PC-3 (cell line): ENCODE measurements at places on chromosomes 5 and 9. TPM values are rescaled to one million over a fixed set of nuclear protein-coding genes. Genes with fewer than 3 reads are reported as not detected.

DNA sequence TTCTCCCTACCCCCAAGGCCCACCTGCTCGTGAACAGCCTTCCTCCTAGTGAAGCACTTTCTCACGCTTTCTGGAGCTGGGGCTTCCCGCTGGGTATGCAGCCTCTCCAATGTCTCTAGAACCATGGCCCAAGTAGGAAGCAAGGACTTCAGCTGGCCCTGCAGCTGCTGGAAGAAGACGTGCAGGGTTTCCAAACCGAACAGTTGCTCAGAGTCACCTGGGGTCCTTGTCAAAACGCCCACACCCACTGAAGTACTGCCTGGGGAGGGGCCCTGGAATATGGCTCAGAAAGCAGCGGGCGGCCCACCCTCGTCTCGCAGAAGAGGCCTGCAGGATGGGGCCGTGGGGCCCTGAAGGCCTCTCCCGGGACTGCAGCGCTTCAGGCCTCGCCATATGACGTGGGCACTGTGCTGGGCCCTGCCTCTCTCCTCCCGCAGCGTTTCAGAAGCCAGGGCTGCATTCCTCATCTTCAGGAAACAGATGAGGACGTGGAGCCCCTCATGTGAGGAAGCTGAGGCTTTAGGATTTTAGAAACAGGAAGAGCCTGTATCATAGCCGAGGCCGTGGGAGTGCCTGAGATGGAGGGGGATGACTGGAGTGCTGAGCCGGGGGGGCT, 116.0 kb upstream of the LMX1B start:
- no peaks in the 10 kb centered on the region for H3K36me3 ChIP-seq
- H3K27ac ChIP-seq = no peak overlapping the region
- H3K27me3 ChIP-seq = no peaks in the 10 kb centered on the region

GRCh38 chr9:95773053-95773418, 102.5 kb upstream of the ERCC6L2 start:
- H3K4me3 ChIP-seq = no peak overlapping the region
- H3K27ac ChIP-seq = no peak overlapping the region
- DNase-seq = no peak
- no peaks in the 10 kb centered on the region for H3K4me1 ChIP-seq
- no peaks in the 10 kb centered on the region for H3K27me3 ChIP-seq
- no peaks in the 10 kb centered on the region for H3K36me3 ChIP-seq

DNA sequence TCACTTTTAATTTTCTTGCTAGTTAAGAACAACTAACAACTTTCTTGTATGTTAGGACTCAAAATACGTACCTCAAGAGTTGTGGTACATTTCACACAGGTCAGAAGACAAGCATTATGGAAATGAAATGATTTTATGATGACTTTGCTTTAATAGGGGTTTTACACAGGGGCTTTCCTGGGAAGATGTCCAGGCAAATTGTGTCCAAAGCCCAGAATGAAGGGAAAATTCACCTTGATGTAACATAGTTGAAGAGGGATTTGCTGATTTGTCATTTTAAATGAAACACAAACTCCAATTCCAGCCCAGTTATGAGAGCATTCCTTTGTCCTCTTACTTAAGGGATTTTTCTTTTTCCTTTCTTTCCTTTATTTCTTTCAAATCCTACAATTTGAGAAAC, 89.2 kb downstream of the ARL15 start:
- no peak for DNase-seq
- no peaks in the 10 kb centered on the region for H3K27me3 ChIP-seq
- H3K27ac ChIP-seq = no peak overlapping the region
- H3K4me3 ChIP-seq = no peak overlapping the region

DNA sequence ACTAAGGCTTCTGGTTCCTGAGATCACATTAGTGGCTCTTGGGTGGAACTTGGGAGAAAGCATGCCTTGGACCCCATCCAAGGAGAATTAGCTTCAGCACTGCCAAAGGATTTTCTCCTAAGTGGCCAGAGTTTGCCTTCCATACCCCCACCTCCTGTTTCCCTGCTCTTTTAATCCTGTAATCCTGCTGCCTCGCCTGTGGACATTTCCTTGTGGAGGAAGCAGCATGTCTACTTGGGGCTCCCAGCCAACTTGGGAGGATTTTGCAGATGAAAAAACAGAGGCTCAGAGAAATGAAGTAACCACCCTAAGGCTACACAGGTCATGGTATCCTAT, 1.6 kb downstream of the ARSI start:
- peaks cover 20% of the 10 kb centered on the region for H3K4me1 ChIP-seq
- H3K4me3 ChIP-seq = no peak overlapping the region
- no peaks in the 10 kb centered on the region for H3K36me3 ChIP-seq
- H3K27ac ChIP-seq = no peak overlapping the region
- no peak for DNase-seq

GRCh38 chr5:54443270-54443669, 12.2 kb upstream of the HSPB3 start:
- DNase-seq = peak; percentile 41
- no peaks in the 10 kb centered on the region for H3K4me1 ChIP-seq
- H3K4me3 ChIP-seq = no peak overlapping the region
- no peak overlapping the region for H3K27ac ChIP-seq

GRCh38 chr5:137231540-137231939, 267.6 kb downstream of the SPOCK1 start:
- H3K4me3 ChIP-seq = no peak overlapping the region
- H3K27ac ChIP-seq = 0 out of 2 replicates have a peak overlapping the region, but pooled peaks have one; percentile 2
- H3K4me1 ChIP-seq = peaks cover 36% of the 10 kb centered on the region
- DNase-seq = peak; percentile 69
- H3K27me3 ChIP-seq = no peaks in the 10 kb centered on the region

DNA sequence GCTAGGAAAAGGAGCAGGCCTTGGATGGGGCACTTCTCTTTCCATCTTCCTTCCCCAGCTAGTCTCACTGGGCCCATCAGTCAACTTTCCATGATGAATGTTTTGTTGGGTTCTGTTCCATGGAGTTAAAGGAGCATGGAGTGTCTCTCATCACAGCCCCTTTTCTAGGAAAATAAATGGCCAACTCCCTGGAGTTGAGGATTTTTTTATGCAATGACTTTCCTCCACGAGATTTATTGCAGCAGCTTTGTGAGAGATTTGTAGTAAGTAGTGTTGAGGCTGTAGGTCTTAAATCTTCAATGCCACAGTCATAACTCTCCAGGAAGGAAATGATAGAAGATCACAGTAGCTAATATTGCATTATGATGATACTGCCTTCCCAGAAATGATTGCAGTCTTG, 45.6 kb upstream of the SLC44A1 start:
- no peak for DNase-seq
- H3K4me3 ChIP-seq = no peak overlapping the region
- no peaks in the 10 kb centered on the region for H3K27me3 ChIP-seq
- H3K27ac ChIP-seq = no peak overlapping the region
- no peaks in the 10 kb centered on the region for H3K4me1 ChIP-seq

DNA sequence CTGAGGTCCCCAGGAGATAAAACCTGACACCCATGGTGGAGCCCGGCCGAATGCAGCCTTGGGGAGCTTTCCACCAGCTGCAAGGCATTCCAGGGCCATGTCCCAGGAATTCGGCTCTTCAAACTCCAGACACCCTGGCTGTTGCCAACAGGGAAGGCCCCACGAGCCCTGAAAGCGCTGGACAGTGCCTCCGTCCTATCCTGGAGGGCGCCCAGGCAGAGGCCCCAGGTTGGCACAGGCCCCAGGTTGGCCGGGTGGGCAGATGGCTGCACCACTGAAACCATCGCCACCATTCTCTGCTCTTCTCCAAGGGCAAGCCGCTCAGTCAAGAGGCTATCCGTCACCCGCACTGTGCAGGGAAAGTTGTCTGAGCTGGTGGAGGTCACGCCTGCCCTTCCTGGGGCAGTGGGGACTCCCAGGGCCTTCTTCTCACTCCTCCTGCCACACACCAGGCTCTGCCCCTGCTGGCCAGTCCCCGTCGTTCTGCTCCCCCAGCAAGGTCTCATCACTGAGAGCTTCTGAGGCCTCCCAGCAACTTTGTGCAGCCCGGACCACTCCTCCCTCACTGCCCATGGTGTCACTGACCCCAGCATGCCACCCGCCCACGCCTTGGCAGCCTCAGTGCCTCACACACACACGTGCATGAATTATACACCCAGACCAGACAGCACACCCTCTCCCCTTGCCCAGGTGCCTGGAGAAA, 21.2 kb downstream of the SLC6A3 start:
- H3K4me1 ChIP-seq = no peaks in the 10 kb centered on the region
- no peaks in the 10 kb centered on the region for H3K36me3 ChIP-seq
- DNase-seq = no peak
- H3K27ac ChIP-seq = no peak overlapping the region
- no peaks in the 10 kb centered on the region for H3K27me3 ChIP-seq

- no peak overlapping the region for H3K27ac ChIP-seq
- DNase-seq = no peak
- H3K27me3 ChIP-seq = no peaks in the 10 kb centered on the region
- no peaks in the 10 kb centered on the region for H3K4me1 ChIP-seq
- no peak overlapping the region for H3K4me3 ChIP-seq
Measured at GRCh38 chr9:93194221-93194625, 10.3 kb downstream of the WNK2 start.

DNA sequence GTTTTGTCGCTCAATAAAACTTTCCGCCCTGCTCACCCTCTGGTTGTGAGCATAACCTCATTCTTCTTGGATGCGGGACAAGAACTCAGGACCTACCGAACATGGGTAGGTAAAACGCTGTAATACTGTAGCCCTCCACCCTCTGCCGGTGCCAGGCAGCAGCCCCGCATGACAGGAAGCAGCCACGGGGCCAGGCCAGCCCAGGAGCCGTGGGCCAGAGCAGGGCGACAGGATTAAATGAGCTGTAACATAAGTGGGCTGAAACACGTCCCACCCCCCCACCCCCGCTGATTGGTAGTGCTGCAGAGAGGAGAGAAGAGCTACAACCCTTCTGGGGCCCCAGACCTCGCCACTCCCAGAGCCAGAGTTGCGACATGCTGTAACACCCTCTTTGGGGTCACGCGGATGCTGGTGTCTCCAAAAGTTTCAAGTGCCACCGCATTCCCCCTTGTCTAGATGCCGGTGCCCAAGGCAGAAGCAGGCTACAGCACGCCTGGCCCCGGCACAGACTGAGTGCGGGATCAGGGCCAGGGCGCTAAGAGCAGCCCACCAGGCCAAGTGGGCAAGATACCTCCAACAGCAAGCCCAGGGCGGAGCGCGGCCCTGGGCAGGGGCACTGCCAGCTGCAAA, 81.8 kb downstream of the FBXW11 start:
- no peak for DNase-seq
- no peak overlapping the region for H3K27ac ChIP-seq
- no peaks in the 10 kb centered on the region for H3K4me1 ChIP-seq
- no peaks in the 10 kb centered on the region for H3K36me3 ChIP-seq
- no peaks in the 10 kb centered on the region for H3K27me3 ChIP-seq

GRCh38 chr5:149632311-149633251, 51.3 kb downstream of the ARHGEF37 start:
- DNase-seq = peak; percentile 72
- H3K4me1 ChIP-seq = peaks cover 29% of the 10 kb centered on the region
- peak overlapping the region; percentile 71 for H3K27ac ChIP-seq
- no peaks in the 10 kb centered on the region for H3K27me3 ChIP-seq

- DNase-seq = no peak
- H3K36me3 ChIP-seq = no peaks in the 10 kb centered on the region
- no peak overlapping the region for H3K27ac ChIP-seq
Measured at GRCh38 chr9:1591310-1591709, 423.8 kb upstream of the SMARCA2 start.

GRCh38 chr5:142864290-142865260, 94.4 kb downstream of the ARHGAP26 start:
- no peak overlapping the region for H3K4me3 ChIP-seq
- no peak for DNase-seq
- H3K4me1 ChIP-seq = peaks cover 13% of the 10 kb centered on the region
- H3K27me3 ChIP-seq = no peaks in the 10 kb centered on the region
- no peaks in the 10 kb centered on the region for H3K36me3 ChIP-seq
- no peak overlapping the region for H3K27ac ChIP-seq

DNA sequence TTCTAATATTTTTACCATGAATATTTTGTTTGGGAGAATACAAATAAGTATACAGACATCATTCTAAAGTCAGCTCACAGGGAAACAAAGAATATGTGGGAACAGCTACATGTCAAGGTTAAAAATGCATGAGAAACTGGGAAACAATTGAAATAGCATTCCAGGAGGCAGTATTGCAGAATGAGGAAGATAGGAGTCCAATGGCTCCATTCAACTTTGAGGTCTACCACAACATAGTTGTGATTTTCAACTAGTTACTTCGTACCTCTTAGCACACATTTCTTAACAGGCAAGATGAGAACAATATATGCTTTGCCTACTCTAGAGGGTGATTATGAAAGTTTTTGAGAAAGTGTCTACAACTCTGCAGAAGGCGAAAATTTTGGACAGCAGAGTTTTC, 35.2 kb upstream of the CAST start:
- H3K4me3 ChIP-seq = no peak overlapping the region
- no peaks in the 10 kb centered on the region for H3K36me3 ChIP-seq
- DNase-seq = peak; percentile 7
- H3K4me1 ChIP-seq = peaks cover 49% of the 10 kb centered on the region
- no peaks in the 10 kb centered on the region for H3K27me3 ChIP-seq

GRCh38 chr5:38347040-38347763, 88.8 kb downstream of the EGFLAM start:
- DNase-seq = peak; percentile 20
- H3K4me1 ChIP-seq = no peaks in the 10 kb centered on the region
- H3K4me3 ChIP-seq = no peak overlapping the region

DNA sequence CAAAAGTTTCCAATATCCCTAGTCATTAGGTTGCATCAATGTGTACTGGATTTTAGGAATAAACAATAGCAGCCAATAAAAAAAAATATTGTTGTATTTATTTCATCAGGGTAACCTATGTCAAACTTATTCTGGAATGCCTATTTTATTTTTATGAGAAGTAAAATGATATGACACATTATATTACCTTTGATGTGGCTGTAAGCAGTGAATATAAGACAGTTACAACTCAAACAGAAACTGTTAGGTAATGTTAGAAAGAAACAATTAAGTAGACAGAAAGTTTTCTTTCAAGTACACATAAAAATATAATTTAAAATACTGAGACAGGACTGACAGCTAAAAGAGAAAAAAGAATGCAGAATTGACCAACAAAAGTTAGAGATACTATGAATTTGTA, 65.5 kb downstream of the GNG10 start:
- DNase-seq = peak; percentile 44
- H3K36me3 ChIP-seq = peaks cover 9% of the 10 kb centered on the region; the same call in 1 of the 2 replicates
- H3K27ac ChIP-seq = peak overlapping the region; percentile 97
- H3K27me3 ChIP-seq = no peaks in the 10 kb centered on the region
- H3K4me3 ChIP-seq = no peak overlapping the region

GRCh38 chr9:69036309-69036708, 757 bp downstream of the FXN start:
- no peaks in the 10 kb centered on the region for H3K36me3 ChIP-seq
- DNase-seq = peak; percentile 3
- H3K27me3 ChIP-seq = no peaks in the 10 kb centered on the region
- H3K4me3 ChIP-seq = peak overlapping the region; percentile 96
- H3K27ac ChIP-seq = peak overlapping the region; percentile 22
- peaks cover 6% of the 10 kb centered on the region; the same call in 1 of the 2 replicates for H3K4me1 ChIP-seq

PPP1R26 gene
- total RNA-seq = 22.6 and 30.6 TPM in 2 replicates

TNFSF15 gene
- 1.7 and 2.2 TPM in 2 replicates for total RNA-seq

DRD1 gene
- total RNA-seq = not detected in 2 replicates

ZFP37 gene
- total RNA-seq = not detected in 2 replicates

PPP2R2B gene
- 2.4 TPM in 1 of 2 replicates, not detected in the other for total RNA-seq

NRG2 gene
- total RNA-seq = 1.8 and 3.2 TPM in 2 replicates
